Activated T-cell treated with anti-CD3 and anti-CD28 coated beads, Interleukin-2, amount 50 U/mL, for 72 hours (primary cell): ENCODE measurements at places on chromosomes 7 and 10. TPM values are rescaled to one million over a fixed set of nuclear protein-coding genes. Genes with fewer than 3 reads are reported as not detected.

DRGX gene
- total RNA-seq: not detected

LAMTOR4 gene
- 134 TPM for total RNA-seq

DNA sequence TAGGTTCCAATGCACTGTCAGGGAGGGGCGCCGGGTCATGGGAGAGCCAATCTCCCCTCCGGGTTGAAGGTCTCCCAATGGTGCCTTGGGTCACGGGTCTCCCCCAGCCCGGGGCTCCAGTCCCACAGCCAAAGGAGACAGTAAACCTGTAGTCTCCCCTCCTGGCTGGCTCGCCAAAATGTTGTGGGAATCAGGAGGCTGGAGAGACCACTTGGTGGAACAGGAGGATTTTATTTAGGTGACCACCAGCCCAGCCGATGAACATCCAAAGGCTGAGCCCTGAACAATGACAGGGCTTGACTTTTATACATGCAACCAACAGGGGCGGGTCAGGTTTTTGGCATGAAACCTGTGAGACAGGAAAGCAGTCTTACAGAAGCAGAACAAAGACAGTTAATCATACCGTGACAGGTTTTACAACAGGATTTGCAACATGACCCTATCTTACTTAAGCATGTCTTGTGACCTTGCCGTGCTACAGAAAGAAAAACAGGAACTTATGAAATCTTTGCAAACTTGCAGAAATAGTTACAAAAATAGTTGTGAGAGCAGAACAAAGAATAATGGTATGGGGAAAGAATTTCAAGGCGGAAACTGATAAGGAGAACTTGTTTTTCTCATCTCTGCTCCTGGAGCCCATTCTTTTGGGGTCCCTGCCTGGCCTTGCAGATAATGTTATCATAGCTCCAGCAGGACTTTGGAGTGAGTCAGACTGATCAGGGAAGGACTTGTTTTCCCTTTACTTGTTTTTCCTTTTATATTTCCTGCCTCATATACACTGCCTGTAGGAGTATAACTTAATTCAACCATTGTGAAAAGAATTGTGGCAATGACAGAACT, 7.1 kb downstream of the ERV3-1 start:
- peaks cover 60% of the 10 kb centered on the region for H3K36me3 ChIP-seq
- H3K27ac ChIP-seq: no peak overlapping the region
- no peak overlapping the region for H3K4me3 ChIP-seq

DNA sequence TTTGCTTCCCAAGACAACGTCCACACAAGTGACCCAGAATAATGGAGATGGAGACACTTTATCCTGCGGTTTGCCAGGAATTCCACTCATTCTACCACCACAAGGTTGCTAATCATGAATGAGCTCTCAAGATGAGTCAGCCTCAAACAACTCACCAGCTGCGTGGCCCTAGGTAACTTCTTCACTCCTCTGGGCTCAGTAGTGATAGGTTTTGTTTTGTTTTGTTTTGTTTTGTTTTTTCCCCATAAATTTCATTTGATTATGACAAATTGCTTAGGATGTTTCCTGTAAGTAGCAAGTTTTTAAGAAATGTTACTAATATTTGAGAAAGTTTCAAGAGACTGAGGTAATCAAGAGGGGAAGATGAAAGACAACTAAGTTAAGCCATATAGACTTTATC, 286.8 kb downstream of the PARD3 start:
- H3K27me3 ChIP-seq: peaks cover 7% of the 10 kb centered on the region
- H3K27ac ChIP-seq: no peak overlapping the region
- H3K36me3 ChIP-seq: no peaks in the 10 kb centered on the region
- H3K4me3 ChIP-seq: no peak overlapping the region
- H3K4me1 ChIP-seq: no peaks in the 10 kb centered on the region

GRCh38 chr7:114657279-114657678, 242.7 kb downstream of the FOXP2 start:
- no peaks in the 10 kb centered on the region for H3K4me1 ChIP-seq
- H3K27me3 ChIP-seq: no peaks in the 10 kb centered on the region
- H3K27ac ChIP-seq: no peak overlapping the region

DNA sequence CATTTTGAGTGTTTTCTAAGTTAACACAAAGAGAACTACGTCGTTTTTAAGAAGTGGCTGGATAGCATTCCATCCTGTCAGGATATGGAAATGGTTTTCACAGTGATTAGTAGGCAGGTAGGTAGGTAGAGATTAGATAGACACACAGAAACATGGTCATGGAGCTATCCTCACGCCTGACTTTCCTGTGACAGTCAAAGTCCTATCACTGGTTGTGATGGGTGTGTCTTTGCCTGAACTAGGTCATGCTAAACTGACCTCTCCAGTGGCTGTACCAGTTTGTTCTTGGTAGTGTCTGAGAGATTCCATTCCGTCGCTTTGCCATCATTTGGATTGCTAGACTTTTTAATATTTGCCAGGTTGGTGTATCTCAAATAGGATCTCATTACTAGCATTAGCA, 28.2 kb downstream of the FKBP6 start:
- no peak overlapping the region for H3K4me3 ChIP-seq
